ENCODE measurements at places on chromosomes 4 and X. TPM values are rescaled to one million over a fixed set of nuclear protein-coding genes. Genes with fewer than 3 reads are reported as not detected.

- DNase-seq = no peak
Measured at GRCh38 chr4:33296876-33297455, 2576.8 kb downstream of the PCDH7 start.

GRCh38 chr4:60656171-60656570, 544.0 kb upstream of the ADGRL3 start:
- no peak for DNase-seq

DNA sequence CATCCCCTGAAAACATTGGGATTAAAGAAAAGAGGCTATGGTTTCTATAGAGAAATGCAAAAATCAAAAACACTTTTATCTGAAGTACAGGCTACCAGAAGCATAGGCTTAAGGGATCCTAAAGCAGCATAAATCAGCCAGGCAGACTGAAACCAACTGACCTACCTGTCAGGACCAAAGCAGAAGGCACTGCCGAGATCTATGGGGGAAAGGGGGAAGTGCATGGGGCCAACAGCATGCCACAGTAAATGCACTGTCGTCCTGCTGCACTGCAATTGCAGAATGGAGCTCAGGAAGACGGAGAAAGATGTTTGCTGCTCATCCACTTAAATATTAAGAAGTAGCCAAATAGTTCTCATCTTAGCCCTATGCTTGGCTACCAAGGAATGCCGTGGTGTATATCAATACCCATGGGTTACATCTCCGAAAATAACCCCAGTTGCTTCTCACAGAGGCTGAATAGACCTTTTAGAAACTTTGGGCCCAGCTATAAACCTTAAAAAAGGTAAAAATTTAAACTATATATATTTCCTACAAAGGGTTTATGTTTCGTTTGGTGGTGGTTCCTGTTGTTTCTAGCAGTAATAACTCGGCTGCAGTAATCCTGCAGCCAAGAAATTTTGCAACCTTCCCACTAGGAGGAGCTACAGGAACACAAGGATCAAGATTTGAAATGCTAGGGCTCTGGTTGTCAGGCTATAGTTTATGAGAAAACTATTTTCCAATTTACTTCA, 312.2 kb upstream of the DIAPH2 start:
- DNase-seq = peak; percentile 16

- peak; percentile 62 for DNase-seq
Measured at GRCh38 chrX:71910643-71910985, at the start of gene NHSL2. Gene NHSL2, plus strand, starts transcription at chrX:71910845.

- DNase-seq = peak; percentile 98
Measured at GRCh38 chr4:74632634-74633033, 161.7 kb downstream of the BTC start.

- DNase-seq = no peak
Measured at GRCh38 chrX:7943600-7944245, 16.5 kb upstream of the PNPLA4 start.

GRCh38 chr4:76977736-76978350, 28.3 kb downstream of the SEPTIN11 start:
- DNase-seq = peak; percentile 89

DNA sequence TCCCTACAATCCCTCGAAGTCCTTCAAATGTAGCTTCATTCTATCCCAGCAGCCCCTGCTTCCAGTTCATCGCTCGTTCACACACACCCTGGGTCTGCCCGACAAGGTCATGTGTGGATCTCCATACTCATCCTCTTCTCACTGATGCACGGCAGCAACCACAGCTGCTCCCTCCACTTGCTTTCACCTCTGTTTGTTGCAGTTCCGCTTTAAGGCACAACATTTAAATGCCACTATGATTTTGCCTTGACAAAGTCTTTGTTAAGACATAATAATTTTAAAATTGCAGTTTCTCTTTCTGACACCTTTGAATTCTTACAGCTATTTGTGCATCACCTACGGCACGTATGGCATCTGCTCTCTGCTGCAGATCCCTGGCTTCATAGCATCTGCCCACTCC, 1.8 kb downstream of the ODAPH start:
- no peak for DNase-seq

GRCh38 chrX:136666088-136666487, 18.1 kb downstream of the CD40LG start:
- DNase-seq = no peak

DNA sequence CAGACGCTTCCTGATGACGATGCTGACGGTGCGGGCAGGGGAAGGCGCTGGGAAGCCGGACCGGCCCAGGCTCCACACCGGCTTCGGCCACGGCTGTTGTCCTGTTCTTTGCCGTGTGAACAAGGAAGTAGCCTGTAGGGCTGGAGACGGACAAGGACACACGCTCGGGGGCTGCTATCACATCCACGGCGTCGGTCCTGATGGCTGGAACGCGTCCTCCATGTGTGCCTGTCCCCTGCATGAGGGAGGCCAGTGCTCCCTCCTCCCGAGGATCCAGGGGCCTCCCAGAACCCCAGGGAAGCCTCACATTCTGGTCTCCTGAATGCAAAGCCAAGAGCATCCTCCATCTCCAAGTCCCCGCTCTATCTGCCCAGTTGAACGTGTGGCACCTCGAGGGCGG, 53.8 kb downstream of the ACOX3 start:
- DNase-seq = no peak

GRCh38 chrX:148069759-148070503, 88.8 kb downstream of the FMR1NB start:
- no peak for DNase-seq

DNA sequence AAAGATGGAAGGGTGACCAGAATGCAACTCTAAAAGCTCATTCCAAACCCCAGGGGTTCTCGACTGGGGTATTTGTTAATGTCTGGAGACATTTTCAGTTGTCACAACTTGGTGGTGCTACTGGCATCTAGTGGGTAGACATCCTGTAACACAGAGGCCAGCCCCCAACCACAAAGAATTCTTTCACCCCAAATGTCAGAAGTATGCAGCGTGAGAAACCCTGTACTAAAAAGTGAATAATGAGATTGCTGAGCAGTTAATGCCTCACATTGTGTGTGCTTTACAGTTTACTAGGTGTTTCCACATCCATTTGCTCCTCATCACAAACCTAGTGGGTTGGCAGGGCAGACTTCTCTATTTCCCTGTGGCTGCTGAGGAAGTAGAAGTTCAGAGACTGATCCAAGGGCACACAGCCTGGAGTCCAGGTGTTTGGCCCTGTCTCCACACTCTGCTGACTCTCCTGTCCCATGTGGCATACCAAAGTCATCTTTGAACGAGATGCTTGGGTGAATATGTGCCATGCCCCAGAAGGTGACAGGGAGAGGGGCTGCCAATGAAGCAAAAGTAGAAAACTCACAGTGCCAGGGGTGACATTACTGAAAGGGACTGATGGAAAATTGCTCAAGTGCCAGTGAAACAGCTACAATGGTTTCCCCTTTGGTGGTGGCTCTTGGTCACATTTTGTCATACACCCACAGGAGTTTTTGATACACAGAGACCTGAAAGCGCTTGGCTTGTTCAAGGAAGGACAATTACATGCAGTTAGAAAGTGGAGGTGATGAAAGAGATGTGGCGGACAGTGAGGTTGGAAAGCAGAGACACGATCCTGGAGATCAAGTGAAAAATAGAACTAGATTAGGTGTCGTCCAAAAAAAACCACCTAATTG, 10.1 kb upstream of the TMEM154 start:
- no peak for DNase-seq

GRCh38 chrX:40085102-40085551, 12.6 kb downstream of the BCOR start:
- no peak for DNase-seq

DNA sequence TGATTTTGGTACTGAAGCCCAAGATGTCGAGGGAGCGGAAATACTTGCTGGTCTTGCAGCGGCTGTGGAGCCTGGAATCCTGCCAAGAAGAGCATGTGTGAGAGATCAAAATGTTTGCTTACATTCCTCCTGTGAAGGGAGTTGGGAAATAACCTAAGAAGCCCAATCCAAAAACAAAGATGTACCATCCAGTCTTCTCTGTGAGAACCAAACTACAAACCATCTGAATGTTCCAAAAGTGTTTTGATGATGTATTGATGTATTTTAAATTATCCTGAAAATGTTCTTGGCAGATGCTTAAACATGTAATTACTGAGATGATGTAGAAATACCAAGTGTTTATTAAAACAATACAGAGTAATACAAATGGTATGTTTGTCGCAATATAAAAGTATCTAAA, 10.1 kb upstream of the ADH1A start:
- no peak for DNase-seq

GRCh38 chr4:170853422-170854021, 763.8 kb upstream of the AADAT start:
- peak; percentile 56 for DNase-seq

GRCh38 chr4:104966349-104967033, 180.2 kb upstream of the TET2 start:
- no peak for DNase-seq

DNA sequence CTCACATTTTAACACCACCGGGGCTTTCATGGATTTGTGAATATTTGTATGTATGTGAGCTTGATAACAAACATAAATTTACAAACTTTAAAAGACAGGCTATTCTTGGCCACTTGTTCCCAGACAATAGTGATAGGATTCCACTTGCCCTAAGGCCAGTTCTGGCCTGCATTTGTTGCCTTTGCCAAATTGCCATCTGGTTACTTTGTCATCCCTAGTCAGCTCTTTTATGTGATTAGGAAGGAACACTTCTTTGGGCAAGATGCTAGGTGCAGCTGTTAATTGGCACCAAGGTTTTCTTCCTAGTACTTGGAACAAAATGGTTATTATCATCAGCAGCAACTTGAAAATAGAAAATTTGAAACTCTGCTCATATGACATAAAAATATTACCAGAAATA, 63.3 kb downstream of the CCSER1 start:
- no peak for DNase-seq

DNA sequence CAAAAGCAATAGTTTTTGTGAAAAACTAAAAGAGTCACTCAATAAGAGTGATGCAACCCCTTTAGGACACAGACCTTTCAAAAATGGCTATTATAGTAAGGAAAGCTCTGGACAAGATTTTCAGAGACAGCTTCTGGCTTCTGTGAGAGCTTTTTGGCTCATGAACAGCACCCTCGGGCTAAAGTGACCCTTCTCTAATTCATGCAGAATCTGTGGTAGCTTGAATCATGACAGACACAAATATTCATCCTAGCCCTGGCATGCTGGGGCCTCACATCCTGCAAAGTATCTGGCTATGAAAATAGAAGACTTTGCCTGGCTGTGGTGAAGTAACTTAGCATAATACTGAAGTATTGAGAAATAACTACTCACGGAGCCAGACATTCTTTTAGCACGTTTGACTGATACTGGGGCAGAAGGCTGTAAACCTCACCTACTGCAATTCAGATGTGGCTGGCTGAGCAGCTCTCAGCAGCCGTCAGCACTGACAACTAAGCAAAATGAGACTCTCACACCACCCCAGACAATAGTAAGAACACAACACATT, 327.3 kb downstream of the MAPK10 start:
- DNase-seq = peak; percentile 77

DNA sequence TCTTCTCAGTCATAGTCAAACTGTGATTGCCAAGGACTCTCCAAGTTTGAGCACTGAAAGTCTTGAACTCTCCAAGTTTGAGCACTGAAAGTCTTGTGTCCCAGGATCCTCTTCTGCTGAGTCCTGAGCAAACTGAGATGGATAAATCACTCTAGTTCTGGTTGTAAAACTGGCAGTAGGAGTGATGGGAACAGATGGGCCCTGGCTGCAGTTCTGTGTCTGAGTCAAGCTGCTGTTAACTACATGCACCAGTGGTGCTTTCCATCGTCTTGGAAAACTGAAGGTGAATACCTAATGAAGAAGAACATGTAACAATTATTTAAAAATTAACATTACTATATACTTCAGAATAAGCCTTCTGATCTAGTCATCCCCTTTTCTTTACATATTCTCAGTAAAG, 27.6 kb upstream of the KCNIP4 start:
- DNase-seq = no peak

DNA sequence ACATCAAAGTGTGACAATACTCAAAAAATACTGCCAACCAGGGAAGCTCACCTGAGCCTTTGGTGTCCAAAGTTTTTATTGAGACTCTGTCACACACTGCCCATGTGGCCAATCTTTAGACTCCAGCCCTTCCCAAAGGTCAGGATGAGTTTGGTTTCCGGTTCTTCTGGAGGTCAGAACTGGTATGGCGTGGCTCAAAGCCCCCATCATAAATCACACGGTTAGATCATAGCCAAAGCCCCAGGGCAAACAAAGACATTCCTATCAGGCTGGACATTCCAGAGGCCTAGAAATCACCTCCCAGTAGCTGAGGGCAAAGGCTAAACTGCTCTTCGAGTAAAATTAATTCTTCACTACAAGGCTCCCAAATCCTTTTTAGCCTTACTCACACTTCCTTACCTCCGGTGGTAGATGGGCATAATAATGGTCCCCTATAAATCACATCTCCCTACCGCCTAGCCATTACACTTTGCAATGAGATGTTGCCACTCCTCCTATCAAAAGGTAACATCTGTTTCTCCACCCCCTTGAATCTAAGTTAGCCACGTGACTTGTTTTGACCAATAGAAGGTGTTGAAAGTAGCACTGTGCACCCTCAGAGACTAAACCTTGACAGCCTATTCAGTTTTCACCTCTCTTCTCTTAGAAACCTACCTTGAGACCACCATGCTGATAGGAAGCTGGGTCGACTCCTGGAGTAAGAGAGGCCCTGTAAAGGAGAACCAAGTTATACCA, 137.8 kb upstream of the DUSP21 start:
- DNase-seq = peak; percentile 0

DNA sequence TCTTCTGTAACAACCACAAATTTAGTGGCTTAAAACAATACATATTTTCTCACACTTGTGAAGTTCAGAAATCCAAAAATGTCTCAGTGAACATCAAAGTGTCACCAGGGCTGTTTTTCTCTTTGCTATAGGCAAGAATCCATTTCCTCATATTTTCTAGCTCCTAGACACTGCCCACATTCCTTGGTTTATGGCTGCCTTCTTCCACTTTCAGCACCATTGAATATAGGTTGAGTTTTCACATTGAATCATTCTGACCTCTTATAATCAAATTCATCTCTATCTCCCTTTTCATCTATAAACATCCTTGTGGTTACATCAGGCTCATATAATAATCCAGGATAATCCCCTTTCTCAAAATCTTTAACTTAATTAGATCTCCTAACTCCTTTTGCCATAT, 37.0 kb upstream of the TACR3 start:
- no peak for DNase-seq

The CT47B1 gene
- not detected for total RNA-seq

The SHROOM2 gene
- 2.1 TPM for total RNA-seq

The ARAP2 gene
- total RNA-seq = 2.8 TPM

The PLS3 gene
- 110 TPM for total RNA-seq

The EDNRA gene
- total RNA-seq = 15.0 TPM

The TRIML2 gene
- 3.1 TPM for total RNA-seq

The PAGE1 gene
- total RNA-seq = 12.3 TPM

The ACE2 gene
- total RNA-seq = not detected

The NEUROG2 gene
- total RNA-seq = 0.05 TPM

The TRIM75 gene
- total RNA-seq = not detected

The BEX1 gene
- total RNA-seq = 112 TPM
